ENCODE measurements at places on chromosomes 3 and 15. TPM values are rescaled to one million over a fixed set of nuclear protein-coding genes. Genes with fewer than 3 reads are reported as not detected.

GRCh38 chr15:57108296-57108695 is 189.9 kb downstream of the TCF12 start:
- no peak for ATAC-seq

Gene ZNF662
- total RNA-seq, result 0.24 TPM

DNA sequence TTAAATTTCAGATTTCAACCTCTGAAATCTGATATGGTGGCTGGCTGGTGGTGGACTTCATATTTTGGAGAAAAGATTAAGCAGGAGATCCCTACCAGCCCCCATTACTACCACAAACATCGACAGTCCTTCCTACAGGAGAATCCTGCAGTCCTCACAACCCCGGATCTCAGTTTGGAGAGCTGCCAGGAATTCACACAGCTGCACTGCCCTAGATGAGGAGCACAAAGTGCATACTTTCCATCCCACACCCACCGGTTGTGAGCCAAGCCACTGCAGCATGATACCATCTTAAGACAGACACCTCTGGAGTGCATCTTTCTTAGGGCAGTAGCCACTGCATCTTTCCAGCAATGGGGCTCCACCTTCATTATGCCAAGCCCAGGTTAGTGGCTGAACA is 185.5 kb upstream of the GPR149 start:
- ATAC-seq, result no peak

DNA sequence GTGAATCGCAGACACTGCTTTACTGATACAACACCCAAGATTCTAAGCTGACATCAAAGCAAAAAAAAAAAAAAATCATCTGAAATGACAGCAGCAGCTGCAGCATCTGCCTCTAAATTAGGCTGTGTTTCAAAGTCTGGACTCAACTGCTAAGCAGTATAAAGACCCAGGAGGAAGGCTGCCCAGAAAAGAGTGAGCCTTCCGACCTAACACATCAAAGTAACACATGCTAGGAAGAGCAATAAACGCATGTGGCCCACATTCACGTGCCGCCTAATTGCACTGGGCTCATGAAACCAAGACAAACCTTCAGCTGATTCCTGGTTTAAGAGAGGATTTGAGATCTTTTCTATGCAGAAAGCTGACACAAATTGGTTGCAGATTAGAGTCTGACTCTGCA is 317.1 kb downstream of the ZIC4 start:
- no peak for ATAC-seq

DNA sequence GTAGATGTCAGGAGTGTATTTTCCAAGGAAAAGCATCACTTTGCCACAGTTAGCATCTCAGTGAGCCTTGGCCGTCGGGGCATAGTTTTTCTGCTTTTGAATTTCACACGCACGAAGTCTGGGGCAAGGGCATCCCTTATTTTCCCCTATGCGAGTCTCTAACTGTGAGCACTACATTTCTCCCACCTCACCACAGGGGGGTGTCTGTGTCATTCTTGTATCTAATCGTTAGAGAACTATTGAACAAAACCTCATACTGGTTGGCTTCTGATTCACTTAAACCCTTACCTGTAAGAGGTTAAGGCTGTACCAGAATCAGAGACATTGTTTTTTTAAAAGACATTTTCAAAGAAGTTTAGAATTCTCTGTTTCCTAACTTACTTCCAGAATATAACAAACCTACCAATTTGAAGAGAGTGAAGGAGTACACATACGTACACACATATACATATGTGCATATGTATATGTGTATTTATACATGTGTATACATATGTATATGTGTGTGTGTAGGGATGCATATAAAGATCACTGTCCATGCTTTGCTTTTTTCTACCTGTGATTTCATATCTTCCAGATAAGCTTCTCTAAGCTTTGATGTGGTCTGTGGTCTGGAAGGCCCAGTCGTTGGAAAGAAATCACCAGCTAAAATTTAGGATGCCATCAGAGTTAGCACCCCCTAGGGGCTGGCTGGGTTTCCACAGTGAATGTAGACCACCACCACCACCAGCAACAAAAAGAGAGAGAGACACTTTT is 49.4 kb downstream of the MYZAP start:
- peak; percentile 18 for ATAC-seq

DNA sequence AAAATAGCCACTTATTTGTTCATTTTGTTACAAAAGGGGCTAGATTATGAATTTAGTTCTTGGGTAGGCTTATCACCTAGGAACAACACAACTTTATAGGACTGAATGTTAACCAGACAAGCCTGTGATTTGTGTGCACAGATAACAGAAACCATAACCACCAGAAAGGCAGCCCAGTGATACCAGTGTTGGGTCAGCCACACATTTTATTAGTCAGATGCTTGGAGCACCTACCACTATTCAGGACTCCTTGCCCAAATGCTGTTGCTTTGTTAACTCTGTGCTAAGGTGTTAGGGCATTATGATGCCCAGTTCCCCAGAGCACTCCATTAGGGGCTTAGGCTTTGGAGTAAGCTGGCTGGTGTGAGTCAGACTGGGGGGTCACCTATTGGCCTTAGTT is 22.5 kb downstream of the PLCL2 start:
- peak; percentile 71 for ATAC-seq

GRCh38 chr3:121896823-121897222 is 2.6 kb downstream of the SLC15A2 start:
- ATAC-seq, result no peak

Gene ASTE1
- 11.8 TPM for total RNA-seq

DNA sequence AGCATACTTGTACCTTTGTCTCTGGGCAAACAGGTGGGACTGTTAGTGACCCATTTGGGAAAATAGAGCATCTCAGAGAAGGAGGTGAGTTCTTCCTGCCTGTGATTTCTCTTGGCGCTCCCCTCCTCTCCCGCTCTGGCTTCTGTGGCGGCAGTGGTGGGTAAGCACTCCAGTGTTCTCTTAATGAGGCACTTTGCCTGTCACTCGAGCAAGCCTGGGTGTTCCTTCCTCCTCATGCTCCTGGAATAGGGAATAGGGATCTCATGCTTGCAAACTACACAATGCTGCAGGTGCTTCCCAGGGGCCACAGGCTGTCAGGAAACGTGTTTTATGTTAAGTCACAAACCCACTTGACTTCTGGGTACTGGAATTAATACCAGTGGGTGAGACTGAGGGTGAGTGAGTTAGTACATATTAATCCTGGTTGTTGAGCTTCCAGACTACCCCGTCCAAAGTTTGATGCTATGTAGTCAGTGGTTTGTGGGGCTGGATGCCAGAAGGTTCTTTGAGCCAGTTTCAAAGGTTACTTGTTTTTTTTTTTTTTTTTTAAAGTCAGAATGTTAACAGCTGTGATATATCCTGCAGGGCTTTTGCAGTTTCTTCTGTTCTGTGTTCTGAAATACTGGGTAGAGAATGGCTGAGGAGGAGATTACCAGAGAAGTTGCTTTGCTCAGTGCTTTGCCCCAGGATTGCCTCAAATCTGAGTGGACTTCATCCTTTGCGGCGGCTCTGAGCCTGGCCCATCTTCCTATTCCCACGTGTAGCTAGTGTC is 30.5 kb downstream of the EDEM1 start:
- ATAC-seq, result no peak

DNA sequence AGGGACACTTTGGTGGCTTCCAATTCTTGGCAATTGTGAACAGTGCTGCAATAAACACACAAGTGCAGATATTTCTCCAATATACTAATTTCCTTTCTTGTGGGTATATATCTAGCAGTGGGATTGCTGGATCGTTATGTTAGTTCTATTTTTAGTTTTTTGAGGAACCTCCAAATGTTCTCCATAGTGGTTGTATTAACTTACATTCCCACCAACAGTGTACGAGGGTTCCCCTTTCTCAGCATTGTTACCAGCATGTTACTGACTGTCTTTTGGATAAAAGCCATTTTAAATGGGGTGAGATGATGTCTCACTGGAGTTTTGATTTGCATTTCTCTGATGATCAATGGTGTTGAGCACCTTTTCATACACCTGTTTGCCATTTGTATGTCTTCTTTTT is 92.8 kb downstream of the DAPK2 start:
- no peak for ATAC-seq

DNA sequence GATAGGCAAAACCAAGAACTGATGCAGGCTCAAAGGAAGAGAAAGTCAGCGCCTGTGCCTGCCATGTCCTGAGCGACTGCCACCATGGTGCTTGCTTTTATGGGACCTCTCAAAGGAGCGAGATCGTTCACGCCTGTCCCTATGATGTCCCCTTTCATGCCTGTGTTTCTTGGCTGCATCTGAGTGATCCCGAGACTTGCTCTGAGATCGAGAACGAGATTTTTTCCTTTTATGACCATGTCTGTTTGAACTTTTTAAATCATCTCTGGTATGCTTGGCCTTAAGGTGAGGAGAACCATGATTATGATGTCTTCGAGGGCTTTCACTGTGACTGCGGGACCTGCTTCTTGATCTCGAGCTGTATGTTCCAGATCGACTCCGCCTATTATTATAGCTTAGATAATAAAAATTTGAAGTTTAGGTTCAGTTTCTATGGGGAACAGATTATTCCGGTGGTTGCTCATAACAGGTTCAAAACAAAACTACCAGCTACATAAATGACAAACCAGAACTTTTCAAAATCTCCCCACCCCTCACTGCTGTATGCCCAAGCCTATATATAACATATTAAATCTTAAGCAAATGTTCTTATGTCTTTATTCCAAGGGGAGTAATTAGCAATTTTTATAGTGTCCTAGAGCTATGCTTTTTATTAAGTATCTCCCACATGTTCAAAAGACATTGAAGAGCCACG is 11.6 kb downstream of the CCNL1 start:
- peak; percentile 88 for ATAC-seq

Gene HRG
- total RNA-seq, result not detected

Gene GOLGA6L4
- total RNA-seq, result 1.7 TPM

- ATAC-seq, result peak; percentile 62
These were observed 30.2 kb upstream of the LEKR1 start for GRCh38 chr3:156795890-156796481.

Gene PDZRN3
- not detected for total RNA-seq

Gene EEF1AKMT4
- total RNA-seq, result 13.6 TPM

DNA sequence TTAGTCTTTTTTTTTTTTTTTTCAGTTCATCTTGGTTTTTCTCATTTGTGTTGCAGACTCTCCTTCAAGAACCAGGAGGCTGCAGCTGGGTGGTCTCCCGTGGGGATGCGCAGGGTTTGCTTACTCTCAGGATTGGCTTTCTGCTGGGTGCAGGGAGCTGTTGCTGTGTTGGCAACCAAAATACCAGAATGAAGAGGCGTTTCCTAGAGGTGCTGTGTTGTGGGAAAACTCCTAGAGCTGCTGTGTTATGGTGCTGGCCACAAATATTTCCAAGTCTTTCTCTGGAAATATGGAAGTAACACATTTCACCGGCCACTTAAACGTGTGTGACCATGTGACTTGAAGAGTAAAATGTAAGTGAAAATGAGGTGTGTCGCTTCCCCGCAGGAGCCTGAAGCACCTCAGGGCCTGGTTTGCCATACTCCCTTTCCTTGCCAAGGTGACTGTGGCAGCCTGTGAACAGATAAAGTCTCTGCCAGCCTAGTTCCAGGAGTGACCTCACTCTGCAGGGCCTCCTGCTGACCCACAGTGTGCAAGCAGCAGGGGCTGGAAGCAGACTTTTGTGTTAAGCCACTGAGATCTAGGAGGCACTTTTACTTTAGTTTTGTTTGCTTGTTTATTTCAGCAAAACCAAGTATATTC is 258.9 kb downstream of the ADAMTS17 start:
- no peak for ATAC-seq

Gene FAIM
- 1.9 TPM for total RNA-seq

GRCh38 chr3:142705198-142705597 is 18.6 kb upstream of the TRPC1 start:
- no peak for ATAC-seq

DNA sequence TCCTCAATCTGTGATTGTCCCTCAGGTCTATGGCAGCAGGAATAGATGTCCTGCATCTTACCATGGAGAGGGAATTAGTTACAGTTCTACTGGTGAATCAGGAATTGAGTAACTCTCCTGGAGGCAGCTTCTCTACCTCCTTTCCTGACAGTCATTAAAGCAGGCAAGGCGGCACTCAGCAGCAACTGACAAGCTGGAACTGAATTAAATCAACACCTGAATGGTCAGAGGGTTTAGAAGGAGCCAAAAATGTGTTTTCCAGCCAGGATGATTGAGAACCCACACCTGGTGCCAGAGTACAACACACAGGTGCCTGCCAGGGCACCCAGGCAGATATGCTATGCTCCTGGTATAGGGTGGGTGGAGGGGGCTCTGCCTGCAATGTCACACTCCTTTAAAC is 43.1 kb upstream of the TIPARP start:
- no peak for ATAC-seq

DNA sequence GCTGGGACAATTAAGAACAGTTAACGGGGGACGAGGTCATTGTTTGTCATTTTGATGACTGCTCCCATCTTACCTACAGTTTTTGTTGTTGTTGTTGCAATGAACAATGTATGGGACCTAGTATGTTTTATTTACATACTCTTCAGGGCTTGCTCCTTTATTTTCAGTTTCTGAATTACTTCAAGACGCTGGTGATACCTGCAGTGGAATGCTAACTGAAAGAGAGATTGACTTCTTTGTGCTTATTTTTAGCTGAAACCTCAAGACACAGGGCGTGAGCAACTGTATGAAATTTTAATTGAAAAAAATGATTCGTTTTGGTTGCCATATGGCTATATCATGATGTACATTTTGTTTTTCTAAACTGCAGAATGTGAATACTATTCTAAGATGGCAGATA is 297.9 kb downstream of the EDEM1 start:
- ATAC-seq, result no peak

Gene ADAMTS7
- total RNA-seq, result 4.4 TPM

GRCh38 chr3:114741066-114741465 is 406.0 kb downstream of the ZBTB20 start:
- ATAC-seq, result no peak

- no peak for ATAC-seq
These were observed 57.8 kb upstream of the TBC1D5 start for GRCh38 chr3:17800232-17800631.

GRCh38 chr3:125261031-125261430 is 48.5 kb upstream of the SLC12A8 start:
- no peak for ATAC-seq

Gene TMEM42
- total RNA-seq, result 7.3 TPM

GRCh38 chr15:57451555-57451954 is 75.2 kb downstream of the CGNL1 start:
- no peak for ATAC-seq

- ATAC-seq, result no peak
These were observed 41.3 kb upstream of the RBM5 start for GRCh38 chr3:50047426-50047825.

DNA sequence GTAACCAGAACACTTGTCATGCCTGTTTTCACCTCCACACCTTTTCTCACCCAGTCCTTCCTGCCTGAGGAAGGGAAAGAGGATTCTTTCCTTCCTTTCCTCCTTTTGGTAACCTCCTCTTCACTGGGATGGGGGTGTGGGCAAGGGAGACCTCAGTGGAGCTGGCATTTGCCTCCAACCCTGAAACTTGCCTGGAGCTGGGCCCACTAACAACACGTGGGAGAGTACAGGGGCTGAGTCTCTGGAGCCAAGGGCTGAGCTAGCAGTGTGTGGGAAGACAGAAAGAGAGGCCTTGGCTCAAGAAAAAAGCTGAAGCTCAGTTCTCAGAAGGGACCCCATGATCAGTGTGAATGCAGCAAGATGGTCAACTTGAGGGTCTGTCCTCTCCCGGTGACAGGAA is 86.6 kb upstream of the SLC6A11 start:
- ATAC-seq, result no peak

Gene EOMES
- total RNA-seq, result 0.32 TPM

- ATAC-seq, result no peak
These were observed 1.4 kb downstream of the MFGE8 start for GRCh38 chr15:88911766-88912118.

Gene CBLB
- total RNA-seq, result 41.4 TPM
